Stimulated activated CD8-positive, alpha-beta memory T cell treated with anti-CD3 and anti-CD28 coated beads, Interleukin-4, amount 100 ng/mL, for 1 hour (primary cell): ENCODE measurements at places on chromosomes 6 and 20.

GRCh38 chr6:165206798-165207197 is 102.6 kb downstream of the C6orf118 start:
- DNase-seq = no peak

DNA sequence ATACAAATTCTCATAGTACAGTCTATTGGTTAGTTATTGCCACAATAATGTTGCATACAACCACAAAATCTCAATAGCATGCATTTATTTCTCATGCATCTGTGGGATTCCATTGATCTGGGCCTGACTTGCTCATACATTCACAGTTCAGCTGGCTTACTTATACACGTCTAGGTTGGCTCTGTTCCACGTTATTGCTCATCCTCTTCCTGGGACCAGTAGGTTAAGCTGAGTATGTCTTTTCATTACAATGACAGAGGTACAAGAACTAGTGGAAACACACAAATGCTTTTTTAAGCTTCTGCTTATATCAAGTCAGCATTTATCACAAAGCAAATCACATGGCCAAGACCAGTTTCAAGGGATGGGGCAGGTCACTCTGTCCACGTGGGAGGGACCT is 485.3 kb upstream of the BTBD3 start:
- no peak for DNase-seq

DNA sequence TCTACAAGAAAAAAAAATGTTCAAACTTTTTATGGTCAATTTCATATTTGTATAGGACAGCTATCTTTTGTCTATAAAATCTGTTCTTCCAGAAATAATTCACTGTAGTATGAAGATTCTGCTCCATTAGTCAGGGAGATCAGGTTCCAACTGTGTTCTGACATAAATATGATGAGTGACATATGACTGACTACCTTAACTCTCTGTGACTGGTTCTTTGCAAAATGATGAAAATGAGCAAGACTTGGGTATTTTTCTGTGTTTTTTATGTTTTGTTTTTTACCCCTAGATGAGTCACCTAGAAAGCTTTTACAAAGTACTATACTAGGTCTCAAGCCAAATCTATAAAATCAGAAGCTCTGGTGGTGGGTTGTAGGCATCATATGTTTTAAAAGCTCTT is 229.6 kb downstream of the MMUT start:
- DNase-seq = no peak

- DNase-seq = no peak
Observed at GRCh38 chr6:164108869-164109769, 694.6 kb downstream of the QKI start.

- no peak for DNase-seq
Observed at GRCh38 chr6:104325341-104326172, 534.2 kb downstream of the HACE1 start.

GRCh38 chr6:165842281-165842936 is 179.4 kb upstream of the PDE10A start:
- DNase-seq = no peak

DNA sequence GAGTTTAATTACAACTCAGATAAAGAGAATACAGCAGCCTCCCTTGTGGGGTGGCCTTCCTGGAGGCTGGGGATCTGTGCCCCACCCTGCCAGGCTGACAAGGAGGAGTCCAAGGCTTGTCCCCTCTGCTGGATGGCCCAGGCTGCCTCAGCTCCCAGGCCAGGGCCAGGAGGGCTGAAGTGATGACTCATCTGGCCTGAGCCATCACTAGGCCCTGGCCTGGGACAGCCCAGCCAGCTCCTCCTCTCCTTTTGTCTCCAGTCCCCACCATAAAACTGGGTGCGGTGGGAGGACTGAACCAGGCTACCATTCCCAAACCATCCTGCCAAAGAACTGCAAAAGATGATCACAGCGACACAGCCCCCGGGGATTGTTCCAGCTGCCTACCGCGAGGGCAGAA is 15.0 kb downstream of the GRM4 start:
- DNase-seq = no peak

- no peak for DNase-seq
Observed at GRCh38 chr20:48685300-48685699, 142.5 kb downstream of the PREX1 start.

DNA sequence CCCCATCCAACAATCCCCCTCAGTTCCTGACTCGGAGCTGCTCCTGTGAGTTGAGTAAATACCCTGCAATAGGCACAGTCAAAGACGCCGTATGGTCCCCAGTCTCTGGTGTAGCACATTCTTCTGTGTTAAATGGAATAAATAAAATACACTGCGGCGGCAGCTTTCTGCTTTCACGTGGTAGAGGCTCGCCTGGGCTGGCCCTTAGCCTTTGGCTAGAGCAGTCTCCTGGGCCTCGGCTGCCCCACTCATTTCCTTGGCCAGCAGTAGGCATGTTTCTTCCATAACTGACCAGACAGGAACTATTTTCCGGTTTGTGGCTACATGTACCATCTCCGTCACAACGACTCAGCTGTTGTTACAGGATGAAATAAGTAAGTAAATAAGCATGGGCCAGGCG is 20.7 kb downstream of the SERPINB6 start:
- DNase-seq = no peak

GRCh38 chr6:40960742-40961430 is 78.1 kb downstream of the UNC5CL start:
- DNase-seq = no peak

GRCh38 chr6:65081756-65082155 is 625.3 kb downstream of the EYS start:
- DNase-seq = no peak

GRCh38 chr6:2344319-2344905 is 99.0 kb upstream of the GMDS start:
- DNase-seq = no peak

DNA sequence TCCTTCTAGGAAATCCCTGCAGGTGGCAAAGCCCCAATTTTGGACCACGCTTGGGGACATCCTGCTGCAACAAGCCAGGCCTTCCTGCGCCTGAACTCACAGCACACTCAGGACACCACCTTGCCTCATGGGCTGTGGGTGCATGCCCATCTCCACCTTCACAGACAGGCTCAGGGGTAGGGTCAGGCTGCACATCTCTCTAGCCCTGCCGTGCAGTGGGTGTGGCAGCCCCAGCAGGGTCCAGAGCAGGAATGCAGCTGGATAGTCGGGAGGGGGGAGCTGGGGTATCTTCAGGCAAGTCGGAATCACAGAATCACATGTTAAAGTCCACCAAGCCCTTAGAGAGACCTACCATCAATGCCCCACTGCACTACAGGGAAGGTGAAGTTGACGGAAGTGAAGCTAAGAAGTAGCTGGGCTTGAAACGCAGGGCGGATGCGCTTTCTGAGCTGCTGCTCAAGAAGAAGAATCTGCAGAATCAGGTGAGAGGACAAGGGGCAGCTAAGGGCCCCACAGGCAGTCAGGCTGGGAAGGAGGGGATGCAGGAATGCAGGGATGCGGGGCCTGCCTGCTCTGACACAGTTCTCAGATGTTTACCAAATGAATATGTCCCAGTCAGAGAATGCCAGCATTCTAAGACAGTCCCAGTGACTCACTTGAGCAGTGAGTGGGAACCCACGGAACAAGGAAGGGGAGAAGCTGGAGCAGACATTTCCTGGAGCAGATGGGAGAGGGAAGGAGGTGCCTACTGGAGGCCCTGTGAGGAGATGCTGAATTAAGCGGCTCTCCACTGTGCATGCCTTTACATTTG is 11.3 kb downstream of the SERPINB6 start:
- no peak for DNase-seq

GRCh38 chr6:9834233-9834632 is 580.6 kb downstream of the TFAP2A start:
- no peak for DNase-seq

DNA sequence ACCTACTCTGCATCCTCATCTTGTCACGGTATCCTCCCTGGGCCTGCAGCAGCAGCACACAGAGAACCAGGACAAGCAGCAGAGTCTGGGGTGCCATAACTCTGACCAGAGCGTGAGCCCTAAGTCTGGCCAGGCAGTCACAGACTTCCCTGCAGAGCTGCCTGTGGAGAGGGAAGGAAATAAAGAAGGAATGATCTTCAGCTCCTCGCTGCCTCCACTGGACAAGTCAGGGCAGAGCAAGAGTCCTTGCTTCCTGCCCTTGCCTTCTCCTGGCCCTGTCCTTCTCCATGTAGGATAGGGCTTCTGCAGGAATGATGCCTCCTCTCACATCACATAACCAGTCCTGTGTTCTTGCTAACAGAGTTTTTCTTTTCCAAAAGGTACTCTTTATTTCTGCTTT is 15.9 kb upstream of the WFDC11 start:
- DNase-seq = no peak

DNA sequence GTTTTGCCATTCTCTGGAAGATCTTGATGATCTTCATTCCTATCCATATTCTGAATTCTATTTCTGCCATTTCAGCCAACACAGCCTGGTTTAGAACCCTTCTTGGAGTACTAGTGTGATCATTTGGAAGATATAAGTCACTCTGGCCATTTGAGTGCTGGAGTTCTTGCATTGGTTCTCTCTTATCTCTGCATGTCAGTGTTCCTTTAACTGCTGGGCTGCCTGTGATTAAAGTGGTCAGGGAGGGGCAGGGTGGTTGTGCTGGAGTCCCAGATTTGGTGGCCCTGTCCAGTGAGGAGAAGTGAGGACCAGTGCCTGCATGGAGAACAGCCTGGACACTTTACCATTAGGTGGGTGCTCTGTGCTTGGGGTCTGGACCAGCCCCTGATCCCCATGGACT is 173.0 kb downstream of the SOD2 start:
- no peak for DNase-seq

DNA sequence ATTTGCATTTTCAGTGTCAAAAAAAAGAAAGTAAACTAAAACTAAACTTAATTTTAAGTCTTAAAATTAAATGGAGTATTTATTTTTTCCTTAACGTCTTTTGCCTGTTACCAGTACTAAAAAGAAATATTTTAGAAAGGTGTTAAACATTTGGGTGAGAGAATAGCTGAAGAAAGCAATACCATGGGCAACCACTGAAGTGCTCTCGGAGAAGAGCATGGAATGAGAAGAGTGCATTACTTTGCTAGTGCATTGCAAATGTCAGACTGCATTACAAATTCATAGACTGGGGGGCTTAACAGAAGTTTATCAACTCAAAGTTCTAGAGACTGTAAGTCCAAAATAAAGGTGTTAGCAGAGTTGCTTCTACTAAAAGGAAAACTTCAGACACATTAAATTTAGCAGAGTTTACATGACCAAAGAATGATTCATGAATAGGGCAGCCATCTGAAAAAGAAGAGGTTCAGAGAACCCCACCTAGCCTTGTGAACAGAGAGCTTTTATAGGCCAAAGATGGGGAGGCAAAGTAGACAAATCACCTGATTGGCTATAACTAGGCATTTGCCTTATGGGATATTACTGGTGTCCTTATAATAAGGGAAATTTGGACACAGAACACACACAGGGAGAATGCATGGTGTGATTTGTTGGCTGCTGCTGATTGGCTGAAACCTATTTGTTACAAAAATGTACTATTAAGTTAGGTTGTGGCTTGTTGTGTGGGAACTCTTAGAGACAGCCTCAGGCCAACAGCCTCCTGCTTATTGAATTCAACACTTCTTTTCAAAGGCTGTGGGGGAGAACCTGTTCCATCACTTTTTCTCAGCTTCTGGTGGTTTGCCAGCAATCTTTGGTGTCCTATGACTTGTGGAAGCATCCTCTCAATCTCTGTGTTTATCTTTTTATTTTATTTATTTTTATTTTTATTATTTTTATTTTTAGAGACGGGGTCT is 106.7 kb upstream of the RREB1 start:
- no peak for DNase-seq

GRCh38 chr6:154536255-154536654 is 25.8 kb upstream of the CNKSR3 start:
- no peak for DNase-seq

GRCh38 chr20:31718952-31719643 is 3.6 kb downstream of the BCL2L1 start:
- no peak for DNase-seq

DNA sequence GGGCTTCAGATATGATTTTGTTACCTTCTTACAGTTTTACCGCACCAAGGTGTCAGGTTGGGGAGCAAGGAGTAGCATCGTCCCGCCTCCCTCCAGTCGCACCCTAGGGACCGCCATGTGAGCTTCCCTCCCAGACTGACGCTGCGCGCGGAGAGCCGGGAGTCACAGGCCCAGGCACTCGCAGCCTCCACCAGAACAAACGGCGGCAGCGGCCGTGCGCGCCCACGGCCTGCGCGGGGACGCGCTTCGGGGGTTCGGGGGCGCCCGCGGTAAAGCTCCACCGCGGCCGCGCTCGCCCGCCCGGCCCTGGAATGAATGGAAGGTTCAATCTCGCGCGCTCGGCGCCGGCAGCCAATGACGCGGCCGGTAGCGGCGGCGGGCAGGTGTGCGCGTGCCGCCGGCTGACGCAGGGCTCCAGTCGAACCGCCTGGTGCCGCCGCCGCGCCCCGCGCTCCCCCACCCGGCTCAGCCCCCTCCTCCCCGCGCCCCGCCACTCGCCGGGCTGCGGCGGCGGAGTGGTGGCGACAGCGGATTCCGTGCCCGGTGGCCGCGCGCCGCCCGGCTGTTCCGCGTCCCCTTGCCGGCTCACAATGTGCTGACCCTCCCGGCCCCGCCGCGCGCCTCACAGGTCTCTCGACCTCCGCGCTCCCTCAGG is 16.5 kb upstream of the LIN28B start:
- no peak for DNase-seq

DNA sequence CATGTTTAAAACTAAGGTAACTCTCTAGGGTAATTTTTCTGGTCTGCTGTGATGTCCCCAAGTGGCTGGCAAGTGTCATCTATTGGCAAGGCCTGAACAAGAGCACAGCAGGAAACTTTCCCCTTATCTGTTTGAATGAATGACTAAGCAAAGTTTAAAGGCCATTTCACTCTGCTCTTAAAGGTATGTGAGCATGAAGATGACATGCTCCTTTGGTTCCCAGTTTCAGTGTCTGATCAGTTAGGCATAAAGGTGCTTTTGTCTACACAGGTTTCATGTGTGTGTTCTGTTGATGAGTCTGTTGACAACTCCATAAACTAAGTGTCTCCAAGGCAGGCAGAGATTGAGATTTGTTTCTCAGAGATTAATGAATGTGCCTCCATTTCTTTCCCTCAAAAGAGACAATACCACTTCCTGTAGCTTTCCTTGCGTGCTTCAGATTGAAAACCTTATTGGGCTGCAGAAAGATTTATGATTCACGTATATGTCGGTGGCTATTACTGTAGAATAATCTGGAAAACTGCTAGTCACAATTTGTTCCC is 83.9 kb downstream of the MAP3K7 start:
- DNase-seq = no peak

GRCh38 chr6:38114976-38115625 is 295.6 kb downstream of the ZFAND3 start:
- no peak for DNase-seq

DNA sequence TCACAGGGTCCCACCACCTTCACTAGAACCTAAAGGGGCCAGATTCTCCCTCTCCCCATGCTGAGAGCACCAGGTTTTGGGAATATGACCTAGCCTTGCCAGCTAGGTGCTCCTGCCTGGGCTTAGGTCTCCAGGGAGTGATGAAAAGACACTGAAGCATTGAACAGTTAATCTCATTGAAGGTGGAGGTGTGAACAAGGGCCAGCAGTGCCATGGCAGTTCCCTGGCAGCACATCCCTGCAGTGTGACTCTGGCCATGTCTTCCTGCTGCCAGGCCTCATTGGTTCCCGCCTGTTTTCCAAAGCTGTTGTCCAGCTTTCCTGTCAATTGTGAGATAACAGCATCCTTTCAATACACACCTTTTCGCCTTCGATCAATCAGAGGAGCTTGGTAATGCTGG is 10.9 kb downstream of the PPIL6 start:
- DNase-seq = no peak

GRCh38 chr6:152360034-152360433 is 277.1 kb downstream of the SYNE1 start:
- no peak for DNase-seq

- DNase-seq = no peak
Observed at GRCh38 chr6:30327232-30327746, 562 bp downstream of the TRIM39 start.
